ENCODE measurements at places on chromosomes 13 and 19. TPM values are rescaled to one million over a fixed set of nuclear protein-coding genes. Genes with fewer than 3 reads are reported as not detected.

Gene SIGLEC12
- total RNA-seq = not detected

Gene SLC17A7
- total RNA-seq = not detected

Gene CNN1
- 3.1 TPM for total RNA-seq

Gene UNC13A
- total RNA-seq = under 0.01 TPM

Gene ZNF99
- total RNA-seq = not detected

Gene CEACAM4
- total RNA-seq = 6.5 TPM

Gene ERCC1
- total RNA-seq = 102 TPM

Gene FKRP
- total RNA-seq = 16.6 TPM

All from upper lobe of left lung (tissue), 6 donors.